ENCODE measurements at places on chromosomes 1 and 21.

GRCh38 chr1:245807954-245808719 is 653.4 kb downstream of the KIF26B start:
- DNase-seq, result no peak

DNA sequence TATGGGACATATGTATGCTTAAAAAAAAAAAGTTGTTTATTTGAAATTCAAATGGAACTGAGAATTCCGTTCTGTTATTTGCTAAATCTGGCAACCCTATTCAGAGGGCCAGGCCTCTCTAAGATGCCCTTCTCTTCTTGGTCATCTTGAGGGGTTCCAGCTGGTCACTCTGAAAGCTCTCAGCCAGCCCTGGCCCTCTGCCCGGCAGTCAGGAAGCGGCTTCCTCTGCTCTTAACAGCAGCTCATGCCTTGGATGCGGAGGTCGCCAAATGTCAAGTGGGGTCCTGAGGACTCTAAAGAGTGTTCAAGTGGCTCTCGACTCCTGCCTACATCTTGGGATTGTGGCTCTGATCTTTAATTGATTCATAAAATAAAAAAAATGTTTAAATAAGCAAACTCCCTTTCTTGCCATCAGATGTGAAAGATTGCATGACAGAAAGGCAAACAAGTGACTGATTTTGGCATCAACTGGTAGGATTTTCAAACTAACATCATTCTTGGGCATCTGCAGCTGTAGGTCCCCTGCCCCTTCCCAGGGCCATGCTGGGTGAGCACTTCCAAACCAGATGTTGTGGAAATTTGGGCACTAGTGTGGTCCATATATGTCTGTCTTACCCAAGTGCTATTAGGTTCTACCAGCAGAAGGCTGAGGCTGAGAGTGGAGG is 130.8 kb downstream of the PRDM2 start:
- DNase-seq, result no peak

DNA sequence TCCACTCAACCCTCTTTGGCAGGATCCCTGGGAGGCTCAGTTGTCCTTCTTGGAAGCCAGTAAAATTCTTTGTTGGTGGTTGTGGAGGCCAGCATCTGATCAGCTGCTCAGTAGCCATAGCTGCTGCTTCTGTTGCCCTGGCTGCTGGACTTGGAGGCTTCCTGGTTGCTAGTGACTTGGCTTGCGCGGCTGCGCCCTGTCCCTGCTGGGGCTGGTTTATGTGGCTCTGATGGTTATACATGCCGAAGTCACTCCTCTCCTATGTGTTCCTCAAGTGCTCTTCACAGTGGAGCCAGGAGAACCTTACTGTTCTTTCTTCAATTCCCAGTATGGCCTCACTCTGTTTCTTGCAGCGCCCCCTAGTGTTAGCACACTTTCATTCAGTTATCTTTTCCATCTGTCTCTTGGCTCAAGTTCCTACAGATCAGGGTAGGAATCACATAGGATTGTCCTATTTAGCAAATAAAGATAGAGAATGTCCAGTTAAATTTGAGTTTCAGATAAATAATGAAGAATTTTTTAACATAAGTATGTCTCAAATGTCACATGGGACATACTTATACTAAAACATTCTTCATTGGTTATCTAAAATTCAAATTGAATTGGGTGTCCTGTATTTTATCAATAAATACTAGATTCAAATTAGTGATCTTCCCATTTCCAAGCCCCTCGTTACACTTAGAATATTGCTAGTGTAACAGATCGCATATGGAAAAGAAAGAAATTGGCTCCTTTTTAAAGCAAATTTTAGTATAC is 176.5 kb downstream of the TGFB2 start:
- DNase-seq, result peak; percentile 7

DNA sequence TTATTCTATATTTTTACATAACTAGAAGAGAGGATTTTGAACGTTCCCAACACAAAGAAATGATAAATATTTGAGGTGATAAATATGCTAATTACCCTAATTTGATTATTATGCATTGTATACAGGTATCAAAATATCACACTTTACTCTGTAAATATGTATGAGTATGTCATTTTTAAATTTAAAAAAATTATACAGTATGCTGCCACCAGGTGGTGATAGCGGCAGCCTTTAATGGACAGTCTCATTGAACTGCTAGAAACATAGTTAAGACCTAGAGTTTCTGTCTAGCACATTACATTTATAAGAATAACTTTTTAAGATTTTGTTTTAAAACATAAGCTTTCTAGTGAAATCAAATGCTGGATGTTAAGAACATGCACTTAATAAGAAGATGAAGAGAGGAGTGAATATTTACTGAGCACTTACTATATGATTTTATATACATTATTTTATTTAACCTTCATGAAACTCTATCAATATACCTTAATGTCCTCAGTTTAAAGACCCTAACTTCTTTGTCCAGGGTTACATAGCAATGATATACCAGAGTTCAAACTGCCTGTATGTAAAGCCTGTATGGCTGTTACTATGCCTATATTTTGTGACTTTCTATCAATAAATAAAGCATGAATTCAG is 207.1 kb downstream of the NUF2 start:
- no peak for DNase-seq

DNA sequence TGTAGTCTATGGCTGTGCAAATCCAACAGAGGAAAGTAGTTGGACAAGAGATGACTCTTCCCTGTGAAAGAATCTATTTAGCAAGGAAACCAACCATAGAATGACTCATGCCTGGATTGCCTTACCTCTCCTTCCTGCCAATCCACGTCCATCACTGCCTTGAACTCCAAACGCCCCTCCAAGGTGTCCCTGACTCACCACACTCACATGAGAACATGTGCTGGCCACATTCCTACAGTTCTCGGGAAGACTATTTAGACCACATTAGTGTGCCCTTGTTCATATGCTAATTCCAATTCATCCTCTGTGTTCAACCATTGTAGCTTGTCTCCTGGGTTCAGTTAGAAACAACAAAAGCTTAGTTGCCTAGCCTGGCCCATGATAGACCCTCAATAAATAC is 157.3 kb downstream of the SLC30A10 start:
- DNase-seq, result no peak

GRCh38 chr1:231124746-231125145 is 37.1 kb upstream of the TRIM67 start:
- no peak for DNase-seq

DNA sequence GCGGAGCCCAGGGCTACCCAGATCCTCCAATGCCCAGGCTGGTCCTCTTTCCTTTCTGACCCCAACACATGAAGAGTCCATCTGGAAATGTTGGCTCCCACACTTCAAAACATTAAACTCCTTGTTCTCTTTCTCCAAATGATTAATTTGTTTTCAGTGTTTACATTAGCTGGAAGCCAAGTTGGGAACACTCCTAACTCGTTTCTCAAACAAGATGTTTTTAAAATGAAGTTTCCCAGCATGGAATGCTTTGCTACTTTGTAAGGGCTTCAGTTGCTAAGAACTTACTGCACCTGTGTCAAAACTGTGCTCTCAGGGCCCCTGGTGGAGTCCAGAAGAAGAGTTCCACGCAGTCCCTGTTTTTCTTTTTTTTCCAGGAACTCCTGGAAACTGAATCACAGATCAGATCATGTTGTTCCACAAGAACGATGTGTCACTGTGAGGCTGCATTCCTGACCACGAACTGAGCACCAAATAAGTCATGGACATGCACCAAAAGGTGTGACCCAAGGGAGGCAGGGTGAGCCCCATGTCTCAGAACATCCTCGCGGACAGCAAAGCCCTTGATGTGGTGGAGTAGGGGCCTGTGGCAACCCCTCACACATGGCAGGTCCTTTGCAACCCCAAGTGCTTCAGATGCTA is 257.3 kb downstream of the KCNJ6 start:
- no peak for DNase-seq

DNA sequence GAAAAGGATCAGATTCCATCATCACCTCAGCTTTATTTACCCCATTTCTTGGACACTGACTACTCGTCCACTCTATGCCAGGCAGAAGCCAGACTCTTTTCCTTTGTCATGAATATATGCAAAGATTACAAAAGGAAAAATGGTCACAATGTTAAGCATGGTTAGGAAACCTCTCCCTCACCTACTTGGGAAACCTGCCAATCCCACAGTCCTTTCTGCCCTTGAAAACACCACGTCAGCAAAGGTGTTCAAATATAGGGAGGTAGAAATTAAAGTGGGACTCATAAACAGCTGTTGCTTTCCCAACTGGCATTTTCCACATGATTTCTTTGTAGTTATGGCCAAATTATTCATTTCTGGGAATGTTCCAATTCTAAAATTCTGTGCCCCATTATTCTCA is 16.2 kb upstream of the ATP13A2 start:
- DNase-seq, result no peak

GRCh38 chr1:16232316-16232710 is 4.7 kb downstream of the CPLANE2 start:
- no peak for DNase-seq

GRCh38 chr1:214658785-214659184 is 55.8 kb downstream of the CENPF start:
- no peak for DNase-seq

GRCh38 chr1:218930472-218931241 is 243.0 kb upstream of the LYPLAL1 start:
- no peak for DNase-seq

GRCh38 chr1:248778906-248779305 is 23.3 kb upstream of the LYPD8 start:
- DNase-seq, result no peak

DNA sequence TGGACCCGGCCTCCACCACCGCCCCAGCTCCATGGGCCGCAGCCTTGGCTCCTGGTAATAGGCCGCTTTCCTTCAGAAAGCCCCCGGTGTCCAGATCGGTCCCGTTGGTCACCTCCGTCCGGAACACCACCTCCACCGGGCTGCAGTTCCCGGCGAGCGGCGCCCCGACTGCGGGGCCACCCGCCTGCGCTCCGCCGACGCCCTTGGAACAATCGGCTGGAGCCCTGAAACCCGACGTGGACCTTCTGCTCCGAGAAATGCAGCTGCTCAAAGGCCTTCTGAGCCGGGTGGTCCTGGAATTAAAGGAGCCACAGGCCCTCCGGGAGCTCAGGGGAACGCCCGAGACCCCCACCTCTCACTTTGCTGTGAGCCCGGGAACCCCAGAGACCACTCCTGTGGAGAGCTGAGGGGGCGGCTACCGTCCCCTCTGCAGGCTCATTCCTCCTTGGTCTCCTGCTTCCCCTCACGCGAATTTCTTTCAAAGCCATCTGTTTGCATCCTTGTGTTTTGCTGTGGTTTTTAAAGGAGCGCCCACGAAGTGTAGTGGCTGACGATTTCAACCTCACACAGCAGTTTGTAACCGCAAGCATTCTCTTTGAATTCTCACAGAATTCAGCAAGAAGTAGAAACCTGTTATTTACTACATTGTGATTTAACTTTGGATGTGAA is 6.0 kb downstream of the FCRLB start:
- DNase-seq, result no peak

GRCh38 chr1:94769551-94769950 is 50.6 kb upstream of the SLC44A3 start:
- DNase-seq, result no peak

DNA sequence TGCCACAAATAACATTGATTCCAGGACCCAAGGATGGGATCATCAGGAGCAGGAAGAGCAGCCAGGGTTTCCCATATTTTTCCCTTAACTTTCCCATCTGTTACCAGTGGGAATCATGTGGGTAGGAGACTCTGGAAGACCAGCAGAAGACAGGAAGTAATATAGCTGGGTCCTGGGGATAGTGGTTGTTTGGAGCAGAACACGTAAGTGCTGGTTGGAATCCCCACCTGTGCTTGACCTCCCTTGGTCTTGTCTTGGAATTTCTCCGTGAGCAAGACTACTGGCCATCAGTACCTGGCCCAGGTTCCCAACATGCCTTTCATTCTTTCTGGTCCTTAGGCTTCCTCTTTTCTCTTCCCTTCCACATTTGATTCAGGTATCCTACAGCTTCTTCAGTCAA is 20.9 kb upstream of the SLC27A3 start:
- DNase-seq, result no peak

GRCh38 chr1:14071581-14071980 is 371.6 kb downstream of the PRDM2 start:
- DNase-seq, result no peak

DNA sequence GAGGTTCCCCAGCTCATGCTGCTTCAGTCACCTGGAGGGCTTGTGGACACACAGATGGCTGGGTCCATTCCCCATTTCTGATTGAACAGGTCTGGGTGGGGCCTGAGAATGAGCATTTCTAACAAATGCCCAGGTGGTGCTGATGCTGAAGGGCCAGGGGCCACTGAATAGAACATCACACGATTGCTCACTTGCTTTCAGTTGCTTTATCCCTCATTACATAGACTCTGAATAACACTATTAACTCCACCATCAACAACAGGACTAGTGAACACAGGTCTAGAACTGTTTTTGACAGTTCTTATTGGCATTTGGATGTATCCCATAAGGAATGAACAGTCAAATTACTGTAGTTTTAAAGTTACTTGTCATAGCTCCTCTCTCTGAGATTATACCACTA is 12.1 kb downstream of the TRAPPC10 start:
- no peak for DNase-seq

GRCh38 chr1:209172286-209172685 is 411.2 kb upstream of the CAMK1G start:
- DNase-seq, result no peak

- DNase-seq, result no peak
These were observed 26.4 kb downstream of the RRAGC start for GRCh38 chr1:38833146-38833545.

DNA sequence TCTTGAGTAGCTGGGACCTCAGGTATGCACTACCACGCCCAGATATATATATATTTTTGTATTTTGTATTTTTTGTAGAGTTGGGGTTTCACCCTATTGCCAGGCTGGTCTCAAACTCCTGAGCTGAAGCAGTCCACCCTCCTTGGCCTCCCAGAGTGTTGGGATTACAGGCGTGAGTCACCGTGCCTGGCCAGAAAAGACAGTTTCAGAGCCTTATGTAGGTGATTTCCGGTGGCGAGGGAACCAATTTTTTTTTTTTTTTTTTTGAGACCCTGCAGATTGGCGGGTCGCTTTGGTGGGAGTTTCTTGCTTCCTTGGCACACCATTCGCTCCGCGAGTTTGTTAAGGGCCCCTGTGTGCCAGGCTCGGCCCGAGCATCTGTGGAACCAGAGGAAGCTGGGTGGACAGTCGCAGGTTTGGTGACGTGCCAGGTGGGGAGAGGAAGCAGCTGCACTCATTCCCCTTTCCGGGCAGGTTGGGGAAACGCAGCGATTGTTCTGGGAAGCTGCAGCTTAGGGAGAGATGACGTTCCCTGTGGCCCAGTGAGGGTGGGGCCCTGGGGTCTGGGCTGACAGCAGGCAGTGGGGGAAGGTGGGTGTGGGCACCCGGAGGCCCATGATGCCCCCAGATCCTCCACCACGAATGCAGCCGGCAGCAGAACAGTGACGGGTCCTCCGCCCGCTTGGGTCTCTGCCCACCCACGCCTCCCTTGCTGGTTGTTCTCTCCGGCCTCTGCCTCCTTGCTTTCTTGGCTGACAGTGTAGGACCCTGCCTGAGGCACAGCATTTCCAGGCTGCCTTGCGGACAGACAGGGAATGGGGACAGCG is 25.1 kb downstream of the SPSB1 start:
- peak; percentile 60 for DNase-seq

- no peak for DNase-seq
These were observed 40.1 kb upstream of the LRRC8D start for GRCh38 chr1:89780721-89781120.

Measured in GM12891 (cell line).